ENCODE measurements at places on chromosomes 12 and 14.
A peak's percentile ranks its signal among the peaks of the same experiment; 100 is the strongest.

GRCh38 chr14:71713016-71713415, 219.2 kb upstream of the RGS6 start:
- no peak for DNase-seq

- DNase-seq: no peak
Observed at GRCh38 chr12:55717011-55718007, 1.5 kb downstream of the BLOC1S1 start.

DNA sequence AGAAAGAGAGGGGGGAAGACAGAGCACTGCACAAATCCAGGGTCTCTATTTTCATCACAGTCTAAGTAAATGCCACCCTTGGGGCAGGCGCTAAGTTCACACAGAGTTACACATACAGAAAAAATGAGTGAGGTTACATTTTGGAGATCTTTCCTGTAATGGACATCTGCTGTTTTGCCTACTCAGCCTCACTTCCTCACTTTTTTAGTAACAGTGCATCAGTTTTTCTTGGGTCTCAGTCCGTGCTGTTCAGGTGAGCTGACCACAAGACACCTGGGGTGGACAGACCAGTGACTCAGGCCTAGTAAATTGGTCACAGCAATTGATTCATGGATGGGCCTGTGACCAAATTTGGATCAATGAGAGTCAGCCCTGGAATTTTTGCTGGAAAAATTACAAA, 33.6 kb upstream of the SLC5A8 start:
- no peak for DNase-seq

DNA sequence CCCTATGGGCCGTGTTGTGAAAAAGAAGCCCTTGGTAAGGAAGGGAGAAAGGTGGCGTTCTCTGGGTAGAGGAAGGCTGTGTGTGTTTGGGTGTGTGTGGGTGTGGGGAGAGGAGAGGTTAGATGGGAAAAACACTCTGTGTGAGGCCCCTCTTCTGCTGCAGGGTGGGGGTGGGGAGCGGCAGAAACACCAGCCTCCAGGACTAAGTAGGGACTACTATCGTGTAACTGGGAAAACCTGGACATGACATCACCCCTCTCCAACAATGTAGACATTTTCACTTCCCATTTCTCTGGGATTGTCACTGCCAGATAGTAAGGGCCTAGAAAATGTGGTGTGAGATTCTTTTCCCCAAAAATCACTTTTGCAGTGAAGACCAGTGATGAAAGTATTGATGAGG, 205.0 kb downstream of the NTF3 start:
- no peak for DNase-seq

GRCh38 chr14:68398370-68398769, 394.5 kb downstream of the ZFP36L1 start:
- DNase-seq: no peak

GRCh38 chr14:103317976-103318580, 16.0 kb upstream of the EIF5 start:
- no peak for DNase-seq

DNA sequence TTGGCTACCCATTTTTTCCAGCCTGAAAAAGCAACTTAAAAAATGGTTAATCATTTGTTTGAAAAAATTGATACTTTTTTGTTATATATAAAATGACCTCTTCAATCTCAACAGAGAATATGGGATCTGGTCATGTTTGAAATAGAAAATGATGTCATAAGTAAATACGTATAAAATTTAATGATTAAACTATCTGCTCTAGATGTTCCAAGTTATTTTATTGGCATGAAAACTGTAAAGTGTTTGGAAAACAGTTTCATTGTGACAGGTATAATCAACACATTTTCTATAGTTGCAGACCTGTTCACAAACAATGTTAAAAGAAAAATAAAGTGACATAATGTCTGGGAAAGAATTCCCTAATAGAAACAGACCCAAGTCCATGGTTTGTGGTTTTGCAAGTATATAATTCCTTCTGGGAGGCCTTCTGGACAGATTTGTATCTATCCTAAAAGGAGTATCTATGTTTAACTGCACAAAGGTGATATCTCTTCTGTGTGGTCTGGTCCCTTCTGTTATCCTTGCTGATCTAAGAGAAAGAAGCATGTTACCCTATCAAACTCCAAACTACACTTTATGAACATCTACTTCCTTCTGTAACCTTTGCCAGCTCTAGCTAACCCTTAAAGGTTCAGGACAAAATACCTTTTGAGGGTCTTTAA, 39.5 kb upstream of the LRIG3 start:
- no peak for DNase-seq

- DNase-seq: no peak
Observed at GRCh38 chr14:103109535-103110441, 13.5 kb upstream of the TNFAIP2 start.

- DNase-seq: no peak
Observed at GRCh38 chr14:65214741-65215140, 112.4 kb upstream of the MAX start.

DNA sequence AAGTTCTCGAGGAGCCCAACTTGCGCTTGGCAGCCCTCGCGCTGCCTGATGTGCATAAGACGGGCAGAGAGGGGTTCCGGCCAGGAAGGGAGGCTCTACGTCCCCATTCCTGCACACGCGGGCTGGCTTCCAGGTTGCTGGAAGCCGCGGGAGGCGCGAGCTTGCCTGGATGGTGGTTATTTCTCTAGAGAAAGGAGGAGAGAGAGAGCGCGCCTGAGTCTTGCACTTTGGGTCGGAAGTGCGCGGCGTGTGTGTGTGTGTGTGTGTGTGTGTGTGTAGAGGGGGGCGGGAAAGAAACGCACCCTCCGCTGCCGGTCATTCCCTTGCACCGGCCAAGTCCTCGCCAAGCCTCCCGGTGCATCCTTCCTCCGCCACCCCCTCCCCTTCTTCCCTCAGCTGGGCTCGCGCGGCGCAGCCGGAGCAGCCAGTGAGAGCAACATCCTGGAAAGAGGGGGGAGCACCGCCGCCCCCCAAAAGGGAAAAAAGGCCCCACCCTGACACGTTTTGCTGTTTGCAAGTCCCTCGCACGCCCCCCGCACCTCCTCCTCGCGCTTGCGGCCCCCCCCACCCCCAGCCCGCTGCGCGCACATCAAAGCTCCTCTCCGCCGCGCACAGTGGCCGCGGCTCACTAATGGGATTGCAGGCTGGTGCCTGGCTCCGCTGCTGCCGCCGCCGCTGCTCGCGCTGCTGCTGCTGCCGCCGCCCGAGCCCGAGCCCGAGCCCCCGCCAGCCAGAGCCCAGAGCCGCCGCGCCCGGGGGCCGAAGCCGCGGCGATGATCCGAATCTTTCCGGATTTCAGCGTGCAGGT, 4.4 kb upstream of the NPAS3 start:
- DNase-seq: no peak

- no peak for DNase-seq
Observed at GRCh38 chr14:53437858-53438257, 284.7 kb upstream of the DDHD1 start.

DNA sequence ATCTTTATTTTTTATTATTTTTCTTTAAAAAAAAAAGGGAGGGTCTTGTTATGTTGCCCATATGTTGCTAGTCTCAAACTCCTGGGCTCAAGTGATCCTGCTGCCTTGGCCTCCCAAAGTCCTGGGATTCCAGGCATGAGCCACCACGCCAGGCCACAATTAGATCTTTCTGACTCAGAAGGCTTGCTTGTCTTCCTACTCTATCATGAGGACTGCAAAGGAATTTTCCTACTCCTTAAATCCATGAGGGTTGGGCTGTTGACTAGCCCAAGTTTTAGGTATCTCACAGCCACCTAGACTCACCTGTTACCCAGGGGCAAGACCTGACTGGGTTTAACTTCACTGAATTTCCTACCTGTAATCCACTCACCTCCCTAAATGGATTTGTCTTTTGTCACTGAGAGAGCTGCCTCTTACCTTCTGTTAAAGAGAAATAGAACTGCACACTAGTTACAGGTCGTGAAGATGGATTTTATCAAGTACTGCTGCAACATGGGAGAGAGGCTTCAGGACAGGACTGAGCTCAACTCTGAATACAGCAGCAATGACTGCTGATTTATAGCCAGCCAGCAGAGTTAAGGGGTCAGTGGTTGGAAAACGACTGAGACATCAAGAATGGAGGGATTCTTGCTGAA, 72.3 kb downstream of the B4GALNT3 start:
- no peak for DNase-seq

GRCh38 chr12:115500872-115501271, 776.6 kb downstream of the MED13L start:
- DNase-seq: no peak

DNA sequence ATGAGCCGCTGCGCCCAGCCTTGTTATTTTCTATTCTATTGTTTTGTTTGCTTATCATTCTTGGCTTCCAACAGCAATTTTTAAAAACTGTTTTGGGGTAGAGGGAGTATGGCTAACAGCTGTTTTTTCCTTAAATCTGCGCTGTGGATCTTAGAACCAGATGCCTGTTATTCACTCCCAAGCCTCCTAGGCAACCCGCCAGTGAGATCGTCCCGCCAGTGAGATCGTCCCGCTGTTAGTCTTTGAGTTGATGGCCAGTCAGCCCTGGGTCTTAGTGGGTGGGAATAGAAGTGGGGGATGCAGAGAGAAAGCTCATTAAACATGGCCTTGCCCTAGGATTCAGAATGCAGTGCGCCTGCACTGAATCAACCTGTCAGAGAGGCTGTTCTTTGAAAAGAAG, 67.3 kb upstream of the BICD1 start:
- DNase-seq: no peak

DNA sequence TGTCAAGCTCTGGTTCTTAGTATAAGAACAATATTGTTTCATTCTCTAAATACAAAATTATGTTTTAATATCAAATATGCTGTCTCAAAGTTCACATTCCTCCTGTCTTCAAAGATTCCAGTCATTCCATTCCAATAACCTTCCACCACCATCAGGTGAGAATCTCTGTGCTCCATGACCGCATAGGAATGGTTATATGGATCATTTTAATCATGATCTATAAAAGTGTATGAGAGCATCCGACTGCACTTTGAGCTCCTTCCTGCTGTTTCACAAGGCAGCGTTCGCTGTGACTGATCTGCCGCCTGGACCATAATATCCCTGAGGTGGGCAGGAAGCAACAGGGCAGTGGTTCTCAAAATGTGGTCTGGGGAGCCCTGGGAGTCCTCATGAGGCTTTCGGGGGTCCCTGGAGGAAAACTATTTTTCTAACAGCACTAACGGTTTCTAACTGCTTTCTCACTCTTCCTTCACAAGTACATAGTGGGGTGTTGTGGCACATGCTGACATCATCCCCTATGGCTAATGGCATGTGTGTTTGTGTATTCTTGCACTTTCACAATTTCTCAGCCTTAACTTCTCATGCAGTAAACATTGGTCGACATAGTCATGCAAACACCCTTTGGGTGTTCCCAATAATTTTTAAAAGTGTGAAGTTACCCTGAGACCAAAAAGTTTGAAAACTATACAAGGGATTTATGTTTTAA, 137.4 kb downstream of the ANO2 start:
- no peak for DNase-seq

DNA sequence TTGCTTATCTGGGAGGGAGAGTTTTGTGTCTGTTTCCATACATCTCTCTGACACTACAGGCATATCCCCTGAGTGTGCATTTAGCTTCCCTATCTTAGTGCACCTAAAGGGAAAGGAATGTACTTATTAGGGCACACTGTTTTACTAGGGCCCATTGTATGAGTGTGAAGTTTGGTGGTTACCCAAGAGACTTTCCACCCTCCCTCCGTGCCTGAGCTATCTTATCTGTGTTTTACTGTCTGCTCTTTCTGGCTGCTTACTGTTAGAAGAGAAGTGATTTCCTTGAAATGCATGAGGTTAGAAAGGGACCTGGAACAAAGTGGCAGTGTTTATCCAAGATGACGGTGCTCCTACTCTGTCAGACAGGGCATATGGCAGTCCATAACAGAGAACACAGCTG, 8.5 kb upstream of the SVOP start:
- DNase-seq: no peak

DNA sequence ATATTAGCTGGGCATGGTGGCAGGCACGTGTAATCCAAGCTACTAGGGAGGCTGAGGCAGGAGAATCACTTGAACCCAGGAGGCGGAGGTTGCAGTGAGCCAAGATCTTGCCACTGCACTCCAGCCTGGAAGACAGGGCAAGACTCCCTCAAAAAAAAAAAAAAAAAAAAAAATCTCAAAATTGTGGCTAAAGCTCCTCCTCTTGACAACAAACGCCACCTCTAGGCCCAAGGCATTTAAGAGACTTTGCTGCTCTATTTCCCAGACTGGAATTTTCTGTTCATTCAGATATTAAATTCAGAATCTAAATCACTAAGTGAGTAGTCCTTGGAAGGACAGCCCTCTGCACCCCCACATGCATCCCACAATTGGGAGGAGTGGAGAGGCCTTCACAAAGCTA, 1.4 kb downstream of the ZFYVE1 start:
- no peak for DNase-seq

DNA sequence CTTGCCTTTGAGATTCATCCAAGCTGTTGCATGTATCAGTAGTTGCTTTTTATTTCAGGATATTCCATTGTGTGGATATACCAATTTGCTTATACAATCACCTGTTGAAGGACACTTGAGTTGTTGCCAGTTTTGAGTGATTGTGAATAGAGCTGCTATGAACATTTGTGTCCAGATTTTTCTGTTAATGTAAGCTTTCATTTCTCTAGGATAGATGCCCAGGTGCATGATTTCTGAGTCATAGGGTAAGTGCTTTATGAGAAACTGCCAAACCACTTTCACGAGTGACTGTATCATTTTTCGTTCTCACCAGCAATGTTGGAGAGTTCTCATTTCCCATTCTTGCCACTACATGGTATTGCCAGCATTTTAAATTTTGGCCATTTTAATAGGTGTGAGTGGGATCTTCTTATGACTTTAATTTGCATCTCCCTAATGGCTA, 434.6 kb upstream of the RGS6 start:
- no peak for DNase-seq

GRCh38 chr12:108784270-108784669, 53.0 kb upstream of the CORO1C start:
- no peak for DNase-seq

- no peak for DNase-seq
Observed at GRCh38 chr12:74980510-74980909, 229.1 kb downstream of the KCNC2 start.

DNA sequence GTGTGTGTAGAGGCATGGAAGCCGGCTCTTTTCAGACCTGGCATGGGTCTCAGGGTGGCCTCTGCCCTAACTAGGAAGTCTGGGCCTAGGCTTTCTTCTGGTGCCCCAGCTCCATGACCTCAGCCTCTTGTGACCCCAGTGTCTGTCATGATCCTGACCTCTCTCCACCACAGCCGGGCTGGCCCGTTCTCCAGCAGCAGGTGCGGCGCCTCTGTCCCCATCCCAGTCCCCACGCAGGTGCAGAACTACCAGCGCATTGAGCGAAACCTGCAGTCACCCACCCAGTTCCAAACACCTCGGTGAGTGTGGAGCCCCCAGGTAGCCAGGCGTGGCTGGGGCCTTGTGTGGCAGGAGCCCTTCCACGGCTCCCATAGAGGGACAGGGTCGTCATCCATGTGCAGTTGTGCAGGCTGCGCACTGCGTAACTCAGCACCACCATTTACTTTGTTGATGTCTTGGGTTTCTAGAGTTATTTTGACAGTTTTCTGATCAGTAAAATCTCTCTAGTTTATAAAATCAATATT, 14.8 kb upstream of the PUS1 start:
- DNase-seq: no peak

DNA sequence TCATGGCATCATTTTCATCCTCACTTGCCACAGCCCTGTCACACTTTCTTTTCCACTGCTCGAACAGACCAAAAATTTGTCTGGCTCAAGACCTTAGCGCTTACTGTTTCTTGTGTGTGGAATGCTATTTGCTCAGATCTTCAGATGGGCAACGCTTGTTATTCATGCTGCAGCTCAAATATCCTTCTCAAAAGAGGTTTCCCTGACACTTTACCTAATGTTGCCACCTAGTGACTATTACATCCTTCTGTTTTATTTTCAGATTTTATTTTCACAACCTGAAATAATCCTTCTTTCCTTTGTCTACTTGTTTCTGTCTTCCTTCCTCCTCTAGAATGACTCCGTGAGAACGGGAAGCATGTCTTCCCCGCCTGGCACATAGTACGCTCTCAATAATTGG, 5.6 kb downstream of the FBXO33 start:
- peak; percentile 35 for DNase-seq

Data from AG09319 (cell line).